ENCODE measurements at places on chromosomes 12 and 14.

DNA sequence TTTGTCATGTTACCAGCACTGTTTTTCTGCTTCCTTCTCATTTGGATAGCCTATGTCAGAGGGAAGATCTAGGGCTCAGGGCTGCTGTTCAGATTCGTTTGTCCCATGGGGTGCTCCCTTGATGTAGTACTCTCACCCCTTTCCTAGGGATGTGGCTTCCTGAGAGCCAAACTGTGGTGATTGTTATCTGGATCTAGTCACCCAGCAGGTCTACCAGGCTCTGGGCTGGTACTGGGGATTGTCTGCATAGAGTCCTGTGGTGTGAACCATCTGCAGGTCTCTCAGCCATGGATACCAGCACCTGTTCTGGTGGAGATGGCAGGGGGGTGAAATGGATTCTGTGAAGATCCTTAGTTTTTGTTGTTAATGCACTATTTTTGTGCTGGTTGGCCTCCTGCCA is 5.5 kb upstream of the SERPINA11 start:
- DNase-seq = no peak

- no peak for DNase-seq
These were observed 29.3 kb downstream of the CMKLR1 start for GRCh38 chr12:108309674-108310312.

DNA sequence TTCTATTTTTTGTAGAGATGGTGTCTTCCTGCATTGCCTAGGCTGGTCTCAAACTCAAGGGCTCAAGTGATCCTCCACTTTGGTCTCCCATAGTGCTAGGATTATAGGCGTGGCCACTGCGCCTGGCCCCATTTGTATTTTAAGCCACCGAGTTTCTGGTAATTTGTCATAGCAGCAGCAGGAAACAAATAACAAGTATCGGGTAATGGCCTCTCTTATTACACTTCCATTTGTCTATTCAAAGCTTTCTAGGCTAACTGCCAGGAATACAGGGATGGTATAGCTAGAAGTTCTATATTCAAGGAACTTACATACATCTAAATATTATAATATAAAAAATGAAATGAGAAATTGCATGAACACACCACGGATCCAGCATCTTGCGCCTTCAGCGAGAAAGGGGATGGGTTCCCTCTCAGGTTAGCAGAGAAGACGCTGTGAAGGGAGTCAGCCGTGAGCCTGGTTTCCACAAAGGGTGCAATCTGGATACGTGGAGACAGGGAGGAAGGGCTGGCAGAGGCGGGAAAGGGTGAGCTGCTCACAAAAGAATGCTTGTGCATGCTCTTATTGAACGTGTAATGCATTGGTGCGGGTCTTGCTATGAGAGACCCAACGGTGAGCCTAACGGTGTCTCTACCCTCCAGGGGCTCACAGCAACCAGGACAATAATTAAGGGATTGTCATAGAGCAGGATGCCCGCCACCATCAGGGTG is 9.5 kb downstream of the BDKRB1 start:
- DNase-seq = no peak

- DNase-seq = no peak
These were observed 152.7 kb downstream of the SRGAP1 start for GRCh38 chr12:63997198-63997597.

- DNase-seq = no peak
These were observed 507 bp downstream of the SPTSSA start for GRCh38 chr14:34461334-34462131.

DNA sequence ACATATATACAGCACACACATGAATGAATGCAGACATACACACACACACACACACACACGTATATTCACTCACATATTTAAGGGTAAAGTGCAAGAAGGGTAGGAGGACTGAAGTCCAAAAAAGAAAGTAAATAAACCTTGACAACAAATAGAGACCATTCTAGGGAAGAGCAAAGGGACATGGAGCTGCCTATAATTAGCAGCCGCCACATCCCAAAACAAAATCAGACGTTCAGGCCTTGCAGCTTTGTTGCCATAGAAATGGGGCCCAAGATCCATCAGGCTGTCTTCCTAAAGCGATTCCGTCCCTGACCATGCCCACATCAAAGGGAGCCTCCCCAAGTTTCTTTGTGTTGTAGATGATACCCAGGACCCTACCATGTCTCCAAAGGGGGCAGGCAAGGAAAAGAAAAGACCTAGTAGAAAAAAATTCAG is 703.5 kb upstream of the TBX3 start:
- no peak for DNase-seq

DNA sequence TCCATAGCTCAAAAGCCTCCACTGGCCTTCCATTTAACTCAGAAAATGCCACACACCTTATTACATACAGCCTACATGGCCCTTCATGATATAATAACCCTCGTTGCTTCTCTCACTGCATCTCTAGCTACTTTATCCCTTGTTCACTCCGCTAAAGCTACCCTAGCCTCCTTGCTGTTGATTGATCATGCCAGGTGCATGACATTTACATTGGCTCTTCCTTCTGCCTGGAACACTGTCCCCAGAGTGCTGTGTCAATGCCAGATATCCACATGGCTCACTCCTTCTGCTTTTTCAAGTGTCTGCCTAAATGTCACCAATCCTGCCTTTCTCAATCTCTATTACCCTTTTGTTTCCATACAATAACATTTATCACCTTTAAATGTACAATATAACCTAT is 58.3 kb downstream of the CAND1 start:
- DNase-seq = no peak
